NCI-H82 (cell line): ENCODE measurements at places on chromosomes 4 and X.
A peak's percentile ranks its signal among the peaks of the same experiment; 100 is the strongest.

GRCh38 chrX:12906046-12906761 is at the start of gene TLR8:
Gene TLR8 (plus strand): TSS chrX:12906620. CDS start chrX:12906707, 87 bp downstream.
- DNase-seq = no peak

- DNase-seq = peak; percentile 10
Measured at GRCh38 chrX:119885554-119886428, 9.9 kb upstream of the AKAP14 start.

DNA sequence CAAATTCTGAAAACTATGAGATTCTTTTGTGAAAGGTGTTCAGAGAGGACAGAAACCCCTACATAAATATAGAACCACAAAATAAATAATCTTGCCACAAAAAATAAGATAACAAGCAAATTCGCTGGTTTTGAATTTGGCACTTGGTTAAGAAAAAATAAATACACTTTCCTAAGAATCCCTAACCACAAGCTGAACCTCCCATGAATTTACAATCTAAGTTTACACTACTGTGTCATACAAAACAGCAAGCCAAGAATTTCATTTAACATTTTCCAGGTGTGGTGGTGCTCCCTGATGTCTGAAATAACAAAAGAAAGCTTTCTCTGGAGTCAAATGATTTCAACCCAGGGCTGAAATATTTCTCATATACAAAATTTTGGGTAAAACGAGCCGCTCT is 121.0 kb downstream of the KCNIP4 start:
- no peak for DNase-seq

GRCh38 chr4:165118256-165118909 is 5.7 kb upstream of the TMEM192 start:
- no peak for DNase-seq

- DNase-seq = no peak
Measured at GRCh38 chrX:3378156-3378555, 31.7 kb upstream of the MXRA5 start.

- DNase-seq = no peak
Measured at GRCh38 chr4:142373610-142374009, 472.5 kb downstream of the INPP4B start.

GRCh38 chrX:17462881-17463280 is 87.9 kb downstream of the NHS start:
- no peak for DNase-seq

DNA sequence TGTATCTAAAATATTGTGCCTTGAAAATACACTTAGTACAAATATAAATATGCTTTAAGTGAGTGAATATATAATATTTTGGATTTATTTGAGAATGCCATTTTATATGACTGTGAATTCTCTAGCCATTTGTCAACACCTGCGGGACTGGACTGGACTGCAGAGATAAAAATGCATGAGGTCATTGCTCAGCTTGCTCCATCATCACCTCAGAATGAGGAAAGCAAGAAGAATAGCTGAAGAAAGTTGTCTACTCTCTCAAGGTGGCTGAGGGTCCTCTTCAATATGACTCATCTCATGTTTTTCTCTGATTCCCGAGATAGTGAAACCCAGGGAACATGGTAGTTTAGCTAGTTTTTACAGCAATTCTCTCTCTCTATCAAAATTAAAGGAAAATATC is 732.5 kb upstream of the AGA start:
- no peak for DNase-seq

- no peak for DNase-seq
Measured at GRCh38 chr4:152659806-152660205, 20.0 kb downstream of the TMEM154 start.

GRCh38 chr4:68129793-68130192 is at the start of gene TMPRSS11F:
Gene TMPRSS11F (minus strand): TSS chr4:68129869. CDS start chr4:68129820, 49 bp downstream.
- no peak for DNase-seq

DNA sequence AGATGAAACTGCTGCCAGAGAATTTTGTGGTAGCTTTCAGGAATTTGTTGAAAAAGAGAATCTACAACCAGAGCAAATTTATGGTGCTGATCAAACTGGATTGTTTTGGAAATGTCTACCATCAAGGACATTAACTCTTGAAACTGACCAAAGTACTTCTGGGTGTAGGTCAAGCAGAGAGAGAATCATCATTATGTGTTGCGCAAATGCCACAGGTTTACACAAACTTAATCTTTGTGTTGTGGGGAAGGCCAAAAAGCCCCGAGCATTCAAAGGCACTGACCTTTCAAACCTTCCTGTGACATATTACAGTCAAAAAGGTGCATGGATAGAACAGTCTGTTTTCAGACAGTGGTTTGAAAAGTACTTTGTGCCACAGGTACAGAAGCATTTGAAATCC is 2.1 kb downstream of the TIGD2 start:
- no peak for DNase-seq

DNA sequence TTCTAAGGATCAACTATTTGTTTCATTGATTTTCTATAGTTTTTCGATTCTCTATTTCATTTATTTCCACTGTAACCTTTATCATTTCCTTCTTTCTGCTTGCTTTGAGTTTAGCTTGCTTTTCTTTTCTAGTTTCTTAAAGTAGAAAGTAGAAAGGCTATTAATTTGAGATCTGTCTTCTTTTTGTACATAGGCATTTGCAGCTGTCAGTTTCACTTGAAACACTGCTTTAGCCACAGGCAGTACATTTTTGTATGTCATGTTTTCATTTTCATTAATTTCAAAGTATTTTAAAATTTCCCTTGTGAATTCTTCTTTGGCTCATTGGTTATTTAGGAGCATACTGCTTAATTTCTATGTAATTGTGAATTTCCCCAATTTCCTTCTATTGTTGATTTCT is 152.2 kb downstream of the SH3KBP1 start:
- DNase-seq = no peak

- DNase-seq = peak; percentile 2
Measured at GRCh38 chr4:13248621-13249298, 235.4 kb downstream of the RAB28 start.

GRCh38 chr4:150999086-150999485 is 16.0 kb downstream of the LRBA start:
- no peak for DNase-seq

- DNase-seq = peak; percentile 85
Measured at GRCh38 chr4:77618383-77619241, 13.0 kb downstream of the CXCL13 start.

- DNase-seq = no peak
Measured at GRCh38 chr4:123291329-123291728, 105.3 kb upstream of the SPRY1 start.

GRCh38 chr4:3303923-3304710 is 11.3 kb downstream of the RGS12 start:
- no peak for DNase-seq

DNA sequence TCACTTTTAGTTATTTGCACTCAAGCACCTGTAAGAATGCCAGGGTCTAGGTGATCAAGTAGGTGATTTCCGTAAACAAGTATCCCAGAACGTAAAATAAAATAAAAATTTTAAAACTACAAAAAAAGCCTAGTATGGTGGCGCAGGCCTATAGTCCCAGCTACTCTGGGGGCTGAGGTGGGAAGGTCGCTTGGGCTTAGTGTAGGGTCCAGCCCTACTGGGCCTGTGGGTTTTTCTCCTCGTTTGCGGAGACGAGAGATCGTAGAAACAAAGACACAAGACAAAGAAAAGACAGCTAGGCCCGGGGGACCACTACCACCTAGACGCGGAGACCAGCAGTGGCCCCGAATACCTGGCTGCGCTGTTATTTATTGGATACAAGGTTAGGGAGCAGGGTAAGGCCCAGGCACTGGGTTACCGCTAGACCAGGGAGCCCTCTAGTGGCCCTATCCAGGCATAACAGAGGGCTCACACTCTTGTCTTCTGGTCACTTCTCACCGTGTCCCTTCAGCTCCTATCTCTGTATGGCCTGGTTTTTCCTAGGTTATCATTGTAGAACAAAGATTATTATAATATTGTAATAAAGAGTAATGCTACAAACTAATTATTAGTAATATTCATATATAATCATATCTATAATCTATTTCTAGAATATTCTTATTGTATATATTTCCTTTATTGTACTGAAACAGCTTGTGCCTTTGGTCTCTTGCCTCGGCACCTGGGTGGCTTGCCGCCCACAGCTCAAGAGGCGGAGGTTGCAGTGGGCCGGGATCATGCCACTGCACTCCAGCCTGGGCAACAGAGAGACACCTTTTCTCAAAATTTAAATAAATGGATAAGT is 38.4 kb downstream of the SAGE1 start:
- DNase-seq = peak; percentile 70

GRCh38 chrX:118459494-118459893 is 36.1 kb upstream of the DOCK11 start:
- peak; percentile 25 for DNase-seq

GRCh38 chr4:108166038-108166437 is 2.7 kb downstream of the LEF1 start:
- no peak for DNase-seq

- DNase-seq = peak; percentile 68
Measured at GRCh38 chr4:75939890-75940691, 722 bp downstream of the NAAA start.

DNA sequence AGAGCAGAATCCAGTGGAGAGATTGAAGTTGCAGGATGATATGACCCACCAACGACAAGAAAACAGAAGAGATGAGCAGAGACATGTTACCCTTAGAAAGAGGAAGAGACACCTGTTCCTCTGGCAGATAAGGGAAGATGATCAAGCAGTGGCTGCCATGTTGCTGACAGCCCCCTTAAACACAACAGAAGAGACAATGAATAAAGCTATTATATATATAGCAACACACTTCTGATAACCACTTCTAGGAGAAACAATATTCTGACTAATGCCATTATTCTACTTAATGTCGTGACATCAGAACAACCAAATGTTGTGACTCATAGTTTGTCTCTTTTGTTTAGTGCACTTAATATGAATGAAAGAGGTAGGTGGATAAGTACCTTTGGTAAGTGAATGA is 44.9 kb downstream of the SH3RF1 start:
- no peak for DNase-seq

DNA sequence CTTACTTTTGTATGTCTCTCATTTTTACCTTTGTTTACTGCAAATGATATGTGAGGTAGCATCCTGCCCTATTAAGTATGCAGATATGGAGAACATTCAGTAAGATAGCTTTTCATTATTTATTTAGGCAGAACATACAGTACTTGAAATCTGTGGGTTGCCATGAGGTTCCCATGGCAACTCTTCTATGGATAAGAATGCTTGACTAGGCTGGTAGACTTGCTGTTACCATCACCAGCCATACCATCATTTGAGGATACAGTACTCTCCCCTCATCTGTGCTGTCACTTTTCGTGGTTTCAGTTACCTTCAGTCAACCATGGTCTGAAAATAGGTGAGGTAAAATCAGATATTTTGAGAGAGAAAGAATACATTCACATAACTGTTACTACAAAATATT is 56.7 kb downstream of the NAF1 start:
- no peak for DNase-seq

GRCh38 chr4:69096111-69096656 is at the start of gene UGT2B7:
Gene UGT2B7 (plus strand): TSS chr4:69096474. CDS start chr4:69096521, 47 bp downstream.
- no peak for DNase-seq

DNA sequence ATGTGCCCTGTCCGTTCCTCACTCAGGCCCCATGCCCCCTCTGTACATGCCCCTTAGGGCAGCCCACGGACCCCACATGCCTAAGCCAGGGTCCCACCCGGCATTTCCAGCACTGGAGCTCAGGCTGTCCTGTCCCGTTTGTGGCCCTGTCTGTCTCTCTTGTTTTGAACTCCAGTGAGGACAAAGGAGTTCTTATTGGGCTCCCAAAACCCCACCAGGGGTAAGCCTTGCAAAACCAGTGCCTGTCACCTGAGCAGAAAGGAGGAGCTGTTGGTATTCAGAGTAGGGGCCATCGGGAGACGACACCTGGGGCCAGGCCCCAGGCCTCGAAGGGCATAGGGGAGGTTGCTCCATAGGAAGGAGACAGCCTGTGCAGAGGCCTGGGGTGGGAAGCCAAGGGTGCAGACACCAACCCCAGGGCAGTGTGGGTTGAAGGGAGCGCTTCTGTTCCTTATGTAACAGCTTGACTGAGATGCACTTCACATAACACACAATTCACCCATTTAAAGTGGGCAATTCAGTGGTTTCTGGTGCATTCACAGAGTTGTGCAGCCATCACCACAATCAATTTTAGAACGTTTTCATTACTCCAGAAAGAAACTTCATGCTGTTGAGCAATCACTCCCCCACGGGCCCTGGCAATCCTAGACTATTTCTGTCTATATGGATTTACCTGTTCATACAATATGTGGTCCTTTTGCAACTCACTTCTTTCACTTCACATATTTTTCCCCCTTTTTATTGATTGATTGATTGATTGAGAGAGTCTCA is 31.7 kb downstream of the MAN2B2 start:
- DNase-seq = no peak

DNA sequence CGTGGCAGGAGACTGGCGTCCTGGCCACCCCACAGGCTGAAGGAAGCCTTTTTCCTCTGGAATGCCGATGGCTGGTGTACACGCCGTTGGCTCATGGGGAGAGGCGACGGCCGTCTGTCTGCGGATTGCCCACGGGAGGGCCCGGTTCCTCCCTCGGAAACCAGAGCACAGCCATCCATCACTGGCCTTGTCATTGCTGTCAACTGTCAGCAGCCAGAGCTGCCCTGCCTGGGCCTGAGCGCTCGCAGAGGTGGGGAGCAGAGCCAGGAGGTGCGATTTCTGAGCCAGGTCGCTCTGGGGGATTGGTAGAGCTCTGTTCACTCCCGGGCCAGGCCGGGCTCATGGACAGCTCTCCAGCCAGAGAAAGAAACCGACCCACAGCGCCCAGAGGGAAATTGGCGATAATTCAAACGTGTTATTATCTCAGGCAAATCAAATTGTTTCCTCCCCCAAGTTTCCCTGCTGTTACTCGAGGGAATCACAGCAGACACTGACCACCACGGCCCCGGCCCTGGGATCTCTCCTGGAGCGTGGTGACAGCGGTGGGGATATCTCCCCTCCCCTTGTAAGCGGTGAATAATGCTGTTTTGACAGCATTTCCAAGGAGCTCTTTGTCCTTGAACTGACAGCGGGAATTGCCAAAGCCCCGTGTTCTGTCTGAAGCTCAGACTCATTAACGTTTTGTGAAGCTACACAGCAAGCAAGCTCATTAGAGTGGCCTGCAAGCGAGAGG is 220.9 kb upstream of the PSAPL1 start:
- DNase-seq = no peak

DNA sequence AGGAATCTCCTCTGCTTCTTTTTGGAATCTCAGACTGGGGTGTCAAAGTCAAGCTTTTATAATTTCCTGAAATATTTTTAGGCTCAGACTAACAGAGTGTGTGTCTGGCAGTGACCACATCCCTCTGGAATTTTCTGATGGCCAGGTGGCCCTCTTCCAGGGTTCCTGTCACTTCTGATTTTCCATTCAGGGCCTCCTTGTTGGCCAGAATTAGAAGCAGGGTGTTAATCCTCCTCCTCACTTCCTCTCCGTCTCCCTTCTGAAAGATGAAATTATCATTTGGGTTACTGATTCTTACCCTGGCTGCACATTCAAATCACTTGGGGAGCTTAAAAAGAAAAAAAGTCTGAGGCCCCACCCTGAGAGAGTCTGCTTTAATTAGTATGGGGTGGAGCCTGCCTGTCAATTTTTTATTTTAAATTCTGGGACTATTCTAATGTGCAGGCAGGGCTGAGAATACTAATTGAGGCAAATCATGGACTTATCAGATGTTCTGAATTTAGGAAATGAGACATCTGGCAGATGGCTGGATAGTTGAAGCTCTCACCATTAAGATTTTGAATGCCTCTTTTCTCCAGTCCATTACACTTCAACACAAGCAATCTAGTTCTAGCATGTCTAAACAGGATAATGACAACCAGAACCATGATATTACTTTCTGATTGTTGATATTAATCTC is 43.2 kb downstream of the HAND2 start:
- no peak for DNase-seq

GRCh38 chr4:108834166-108834834 is 71.4 kb upstream of the ETNPPL start:
- DNase-seq = no peak

- no peak for DNase-seq
Measured at GRCh38 chr4:100778431-100778830, 260.6 kb upstream of the EMCN start.
